ENCODE measurements at places on chromosomes 1 and 21.

GRCh38 chr1:92441697-92442342 is 44.9 kb downstream of the GFI1 start:
- peak; percentile 14 for DNase-seq

GRCh38 chr1:11700601-11701467 is 9.3 kb downstream of the DRAXIN start:
- peak; percentile 33 for DNase-seq

GRCh38 chr21:29151931-29152330 is 21.5 kb downstream of the MAP3K7CL start:
- DNase-seq, result peak; percentile 95

DNA sequence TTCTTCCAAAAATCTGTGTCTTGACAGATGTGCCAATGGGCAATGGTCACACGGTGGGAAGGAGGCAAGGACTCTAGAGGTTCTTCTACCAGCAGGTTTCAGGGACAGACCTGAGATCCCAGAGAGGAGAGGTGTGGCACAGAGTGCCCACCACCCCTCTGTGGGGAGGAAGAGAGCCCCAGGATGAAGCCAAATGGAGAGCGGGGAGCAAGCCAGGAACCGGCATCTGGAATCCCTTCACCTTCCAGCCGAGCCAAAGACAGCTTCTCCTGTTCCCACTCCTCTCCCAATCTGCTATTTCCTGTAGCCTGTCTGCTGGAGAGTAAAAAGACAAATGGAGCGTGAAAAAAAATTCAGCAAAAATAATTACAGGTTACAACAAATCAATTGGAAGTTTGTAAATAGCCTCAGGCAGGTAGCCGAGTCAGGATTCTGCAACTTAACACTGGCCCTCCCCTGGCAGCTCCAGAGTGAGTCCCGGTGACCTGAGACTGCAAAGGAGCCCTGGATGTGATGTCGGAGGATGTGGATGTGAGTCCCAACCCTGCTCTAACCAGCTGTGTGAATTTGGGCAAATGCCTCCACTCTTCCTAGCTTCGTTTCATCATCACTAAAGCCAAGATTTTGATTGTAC is 45.4 kb upstream of the LRRN2 start:
- no peak for DNase-seq

DNA sequence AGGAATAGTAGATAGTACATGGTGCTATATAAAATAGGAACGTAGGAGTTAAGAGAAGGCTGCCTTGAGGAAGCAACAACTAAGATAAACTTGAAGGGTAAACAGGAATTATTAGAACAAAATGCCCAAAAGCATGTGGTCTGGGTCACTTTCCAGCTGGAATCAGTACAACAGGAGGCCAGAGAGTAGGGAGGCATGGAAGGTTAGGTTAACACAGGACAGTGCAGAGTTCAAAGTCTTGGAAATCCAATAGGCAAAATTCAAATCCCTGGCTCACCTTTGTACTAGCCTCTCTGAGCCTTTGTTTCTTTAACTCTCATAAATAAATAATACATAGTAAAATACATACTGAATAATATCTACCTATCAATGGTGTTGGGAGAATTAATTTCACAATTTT is 69.0 kb upstream of the NEK7 start:
- no peak for DNase-seq

- no peak for DNase-seq
Measured at GRCh38 chr1:6724517-6725141, 23.0 kb upstream of the DNAJC11 start.

GRCh38 chr1:3886106-3886670 is 13.9 kb downstream of the C1orf174 start:
- DNase-seq, result no peak

GRCh38 chr1:203122159-203122558 is 5.4 kb upstream of the ADORA1 start:
- no peak for DNase-seq

DNA sequence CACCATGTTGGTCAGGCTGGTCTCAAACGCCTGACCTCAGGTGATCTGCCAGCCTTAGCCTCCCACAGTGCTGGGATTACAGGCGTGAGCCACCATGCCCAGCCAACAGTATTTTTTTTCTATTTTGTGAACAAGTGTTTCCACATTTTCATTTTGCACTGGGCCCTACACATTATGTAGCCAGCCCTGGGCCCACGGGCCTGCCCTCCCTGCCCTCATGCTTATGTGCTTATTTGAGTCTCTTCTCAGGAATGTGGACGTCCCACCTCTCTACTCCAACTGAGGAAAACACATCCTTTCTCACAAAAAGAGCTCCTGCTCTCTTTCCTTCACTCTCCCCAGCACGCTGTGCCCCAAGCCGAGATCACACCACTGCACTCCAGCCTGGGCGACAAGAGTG is 13.5 kb upstream of the ZBED6 start:
- no peak for DNase-seq

DNA sequence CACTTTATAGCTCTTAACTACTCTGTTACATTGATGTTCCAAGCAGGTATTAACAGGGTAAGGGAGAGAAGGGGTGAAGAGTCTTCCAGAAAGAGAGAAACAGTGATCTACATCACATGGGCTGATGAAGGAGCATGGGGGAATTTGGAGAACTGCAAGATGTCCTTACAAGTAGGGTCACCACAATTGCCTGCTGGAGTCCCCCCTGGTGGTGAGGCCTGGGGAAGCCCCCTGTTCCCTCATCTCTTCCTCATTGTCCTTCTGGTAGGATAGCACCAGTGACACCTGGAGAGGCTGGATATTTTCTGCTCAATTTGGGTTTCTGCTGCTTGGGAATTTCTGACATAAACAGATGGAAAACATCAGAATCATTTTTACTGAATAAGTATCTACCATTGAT is 126.6 kb downstream of the RUNX1 start:
- no peak for DNase-seq

DNA sequence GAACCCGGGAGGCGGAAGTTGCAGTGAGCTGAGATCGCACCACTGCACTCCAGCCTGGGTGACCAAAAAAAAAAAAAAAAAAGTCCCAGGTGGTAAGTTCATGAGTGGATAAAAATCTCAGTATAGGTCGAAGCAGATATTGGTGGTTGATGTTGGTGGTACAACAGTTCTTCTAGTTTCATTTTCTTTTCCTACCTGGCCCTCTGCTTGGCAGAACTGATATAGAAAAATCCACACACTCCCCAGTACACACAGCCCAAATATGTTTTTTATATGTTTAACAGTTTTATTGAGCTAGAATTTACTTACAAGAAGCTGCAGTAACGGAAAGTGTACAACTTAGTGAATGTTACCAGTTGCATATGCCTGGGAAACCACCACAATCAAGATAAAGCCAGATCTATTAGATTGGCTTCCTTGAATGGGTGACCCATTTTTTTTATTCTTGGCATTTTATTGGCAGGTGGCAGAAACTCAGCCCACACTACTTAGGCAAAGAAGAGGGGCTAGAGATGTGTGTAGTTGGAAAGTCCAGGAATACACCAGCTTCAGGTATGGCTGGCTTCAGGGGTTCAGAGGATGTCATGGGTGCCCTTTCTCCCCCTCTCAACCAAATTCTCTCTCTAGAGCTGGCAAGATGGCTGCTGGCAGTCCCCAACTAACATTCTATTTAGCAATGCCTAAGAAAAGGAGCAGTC is 118.3 kb upstream of the SLC25A33 start:
- no peak for DNase-seq

GRCh38 chr1:54167422-54168139 is 14.8 kb upstream of the CDCP2 start:
- no peak for DNase-seq

- DNase-seq, result no peak
Measured at GRCh38 chr1:76083189-76083588, 8.6 kb downstream of the ST6GALNAC3 start.

- peak; percentile 93 for DNase-seq
Measured at GRCh38 chr1:27522432-27523336, 32.7 kb upstream of the WASF2 start.

GRCh38 chr21:8997011-8997440 is 1524.4 kb upstream of the TPTE start:
- DNase-seq, result no peak

GRCh38 chr1:226530591-226530990 is 18.0 kb upstream of the STUM start:
- no peak for DNase-seq

Measured in lung (tissue), 17 donors.